ENCODE measurements at places on chromosomes 1 and 21.

- no peak for DNase-seq
These were observed 46.1 kb downstream of the PLEKHA6 start for GRCh38 chr1:204313675-204314074.

GRCh38 chr1:116826818-116827606 lies 72.8 kb downstream of the CD2 start:
- DNase-seq: peak; percentile 73

DNA sequence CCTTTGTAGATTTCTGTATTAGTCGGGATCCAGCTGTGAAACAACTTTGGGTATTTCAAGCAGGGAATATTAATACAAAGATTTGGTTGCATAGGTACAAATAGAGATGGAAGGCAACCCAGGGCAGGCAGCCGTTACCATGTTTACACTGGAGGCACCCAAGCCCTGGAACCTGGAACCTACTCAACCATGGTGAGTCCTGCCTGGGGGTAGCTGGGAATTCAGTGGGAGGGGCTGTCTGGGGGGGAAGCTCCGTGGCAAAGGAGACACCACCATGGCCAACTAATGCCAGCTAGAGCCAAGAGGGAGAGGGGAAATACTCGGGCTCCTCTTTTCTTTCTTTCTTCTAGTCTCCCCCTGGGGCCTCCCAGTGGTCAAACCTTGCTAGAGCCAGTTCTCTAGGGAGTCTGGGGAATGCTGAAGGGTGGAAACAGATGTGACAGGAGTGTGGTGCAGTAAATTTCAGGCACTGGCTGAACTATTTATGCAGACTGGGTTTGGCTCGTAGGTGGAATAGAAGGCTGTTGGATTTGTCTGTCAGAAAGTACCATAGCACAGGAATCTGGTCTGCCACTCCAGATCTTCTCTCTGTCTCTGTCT lies 91.9 kb upstream of the CACNA1E start:
- no peak for DNase-seq

DNA sequence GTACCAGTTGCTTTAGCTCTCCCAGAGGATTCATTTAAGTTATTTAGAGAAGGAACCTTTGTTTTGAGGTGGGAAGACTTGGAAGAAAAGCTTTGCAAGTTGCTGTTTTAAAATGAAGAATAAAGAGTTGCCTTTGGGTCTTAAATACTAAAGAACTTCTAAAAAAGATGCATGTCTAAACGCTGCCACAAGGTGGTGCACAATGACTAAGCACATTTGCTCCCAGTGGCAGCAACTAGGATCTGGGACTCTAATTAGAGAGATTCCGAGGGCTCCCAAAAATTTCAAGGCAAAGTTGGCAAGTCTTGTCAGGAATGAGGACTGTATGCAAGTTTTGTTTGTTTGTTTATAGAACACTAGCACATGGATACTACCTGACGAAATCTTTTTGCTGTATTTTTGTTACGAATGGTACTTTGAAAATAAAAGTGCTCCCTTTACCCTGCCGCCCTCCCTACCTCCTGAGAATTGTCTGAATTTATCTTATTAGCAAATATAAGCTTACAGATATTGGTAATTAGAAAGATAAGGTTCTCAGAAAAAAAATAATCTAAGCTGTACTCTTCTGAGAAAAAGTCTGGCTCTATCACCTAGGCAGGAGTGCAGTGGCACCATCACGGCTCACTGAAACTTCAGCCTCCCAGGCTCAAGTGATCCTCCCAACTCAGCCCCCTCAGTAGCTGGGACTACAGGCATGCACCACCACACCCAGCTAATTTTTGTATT lies 121.8 kb downstream of the HFM1 start:
- DNase-seq: peak; percentile 63

GRCh38 chr1:244368279-244368678 lies 83.4 kb downstream of the ADSS2 start:
- no peak for DNase-seq

DNA sequence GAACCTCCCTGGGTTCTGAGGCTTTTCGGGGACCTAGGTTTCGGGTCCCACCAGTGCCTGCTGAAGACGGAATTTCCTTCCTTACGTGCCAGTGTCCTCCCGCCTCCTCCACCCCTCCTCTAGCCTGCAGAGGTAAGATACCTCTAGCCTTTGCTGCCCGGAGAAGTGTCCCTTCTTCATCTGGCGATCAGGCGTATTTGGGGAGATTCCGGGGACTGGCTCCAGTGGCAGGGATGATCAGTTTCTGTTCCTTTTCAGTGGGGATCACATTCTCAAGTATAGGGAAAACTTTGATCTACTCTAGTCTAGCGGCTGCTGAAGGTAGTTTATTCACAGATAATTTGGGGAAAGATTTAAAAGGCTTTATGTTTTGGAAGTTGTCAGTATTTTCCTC lies 674 bp downstream of the CEP350 start:
- no peak for DNase-seq

- no peak for DNase-seq
These were observed 479.9 kb upstream of the PLXNA2 start for GRCh38 chr1:208724079-208724478.
